ENCODE measurements at places on chromosomes 5 and 9. TPM values are rescaled to one million over a fixed set of nuclear protein-coding genes. Genes with fewer than 3 reads are reported as not detected.

The CTSV gene
- 1.3 TPM for total RNA-seq

The PAEP gene
- total RNA-seq, result not detected

The LRRTM2 gene
- 0.20 TPM for total RNA-seq

The HSD17B3 gene
- not detected for total RNA-seq

The FAM163B gene
- total RNA-seq, result not detected

The PDLIM4 gene
- total RNA-seq, result 65.7 TPM

The GPX3 gene
- total RNA-seq, result 3.5 TPM

The SLC31A2 gene
- 4.0 TPM for total RNA-seq

The CYSRT1 gene
- total RNA-seq, result 0.92 TPM
